ENCODE measurements at places on chromosomes 1 and 21.

- peak; percentile 61 for DNase-seq
Observed at GRCh38 chr1:233127157-233127556, 168.4 kb downstream of the PCNX2 start.

DNA sequence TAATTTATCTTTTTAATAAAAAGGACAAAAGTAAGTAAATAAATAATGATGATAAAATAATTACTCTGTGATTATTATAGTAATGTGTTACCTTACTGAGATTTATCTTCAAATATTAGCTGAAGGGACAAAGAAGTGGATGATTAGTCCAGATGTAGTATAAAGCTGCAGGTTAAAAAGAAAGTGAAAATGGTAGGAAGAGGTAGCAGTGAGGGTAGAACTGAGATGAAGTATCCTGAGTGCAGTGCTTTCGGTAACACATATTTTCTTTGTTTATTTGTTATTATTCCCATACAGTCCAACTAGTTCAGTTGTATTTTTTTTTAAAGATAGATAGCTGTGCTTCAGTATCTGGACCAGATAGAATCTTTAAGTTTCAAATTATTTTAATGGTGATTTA, 1203.5 kb downstream of the NCAM2 start:
- DNase-seq, result no peak

DNA sequence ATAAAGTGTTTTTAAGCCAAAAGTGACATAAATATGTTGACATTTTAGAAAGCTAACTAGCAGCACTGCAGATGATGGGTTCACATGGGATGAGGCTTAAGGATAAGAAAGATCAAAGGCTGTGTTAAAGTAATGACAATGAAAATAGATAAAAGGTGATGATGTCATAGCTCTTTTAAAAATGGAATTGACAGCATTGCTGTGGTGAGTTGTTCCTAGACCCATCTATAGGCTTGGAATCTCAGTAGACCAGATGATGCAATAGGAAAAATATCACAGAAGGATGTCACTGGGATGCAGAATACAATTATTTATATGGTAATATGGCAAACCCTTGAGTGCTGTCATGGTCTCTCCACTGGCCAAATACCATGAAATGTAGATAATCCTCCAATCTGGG, 286.0 kb downstream of the PLA2G4A start:
- no peak for DNase-seq

- no peak for DNase-seq
Observed at GRCh38 chr1:42876009-42876408, 29.6 kb downstream of the ZNF691 start.

GRCh38 chr1:113106910-113107309, 33.9 kb downstream of the LRIG2 start:
- no peak for DNase-seq
